ENCODE measurements at places on chromosomes 11 and 22.
A peak's percentile ranks its signal among the peaks of the same experiment; 100 is the strongest.

GRCh38 chr11:59271247-59271755 is 58.6 kb upstream of the MPEG1 start:
- DNase-seq = no peak

- no peak for DNase-seq
These were observed 191.2 kb upstream of the NCAM1 start for GRCh38 chr11:112770033-112770432.

DNA sequence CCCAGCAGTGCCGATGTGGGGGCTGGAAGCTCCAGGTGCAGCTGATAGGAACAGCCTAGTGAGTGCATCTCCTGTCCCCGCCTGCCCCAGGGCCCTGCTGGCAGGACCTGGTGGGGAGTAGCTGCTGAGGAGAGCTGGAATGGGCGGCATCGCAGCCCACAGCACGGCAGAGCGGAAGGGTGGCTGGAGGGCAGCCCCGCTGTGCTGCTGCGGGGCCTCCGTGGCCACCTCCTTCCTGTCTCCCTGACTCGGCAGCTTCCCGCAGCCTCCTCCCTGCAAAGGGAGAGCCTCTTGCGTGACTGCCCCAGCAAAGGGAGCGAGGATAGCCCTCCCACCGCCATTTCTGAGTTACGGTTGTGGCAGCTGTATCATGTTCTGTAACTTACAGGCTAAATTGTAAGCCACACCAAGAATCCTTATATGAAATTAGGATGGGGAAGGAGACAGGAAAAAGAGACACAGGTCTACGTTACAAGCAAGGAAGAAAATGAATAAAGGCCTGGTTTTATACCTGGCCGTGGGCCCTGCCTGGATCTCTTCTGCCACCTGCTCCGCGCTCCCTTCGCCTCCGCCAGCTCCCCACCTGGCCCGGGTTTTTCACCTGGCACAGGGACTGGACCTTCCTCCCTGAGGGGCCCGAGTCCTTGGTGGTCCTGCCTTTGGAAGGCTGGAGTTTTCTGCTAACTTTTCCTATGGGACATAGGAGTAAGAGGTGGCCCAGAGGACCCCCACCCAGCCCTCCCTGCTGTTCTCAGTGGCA is 10.0 kb downstream of the TPCN2 start:
- DNase-seq = no peak

GRCh38 chr11:109096266-109096665 is 325.7 kb upstream of the C11orf87 start:
- DNase-seq = no peak

- no peak for DNase-seq
These were observed 56.9 kb downstream of the PARVA start for GRCh38 chr11:12434325-12434654.

DNA sequence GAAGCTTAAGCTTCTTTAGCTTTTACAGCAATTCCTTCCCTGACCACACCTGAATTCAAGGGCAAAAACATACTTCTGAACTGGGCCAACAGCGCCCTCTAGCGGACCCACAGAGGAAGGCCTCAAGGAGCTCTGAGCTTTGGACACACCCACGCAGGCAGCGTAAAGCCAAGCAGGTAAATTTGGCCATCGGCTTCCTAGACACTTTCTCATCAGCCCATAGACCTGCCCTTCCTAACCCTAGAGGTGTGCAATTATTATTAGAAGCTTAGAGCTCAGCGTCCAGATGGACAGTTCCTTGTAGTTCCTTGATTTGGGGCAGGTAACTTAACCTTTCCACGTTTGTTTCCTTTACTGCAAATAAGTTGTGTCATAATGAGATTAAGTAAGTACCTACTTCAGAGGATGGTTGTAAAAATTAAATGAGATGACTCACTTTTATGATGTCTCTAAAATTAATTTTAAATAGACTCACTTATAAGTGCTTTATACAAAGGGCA is 25.7 kb upstream of the HMGXB4 start:
- peak; percentile 60 for DNase-seq

GRCh38 chr11:76838678-76839068 is 22.0 kb upstream of the ACER3 start:
- DNase-seq = no peak

DNA sequence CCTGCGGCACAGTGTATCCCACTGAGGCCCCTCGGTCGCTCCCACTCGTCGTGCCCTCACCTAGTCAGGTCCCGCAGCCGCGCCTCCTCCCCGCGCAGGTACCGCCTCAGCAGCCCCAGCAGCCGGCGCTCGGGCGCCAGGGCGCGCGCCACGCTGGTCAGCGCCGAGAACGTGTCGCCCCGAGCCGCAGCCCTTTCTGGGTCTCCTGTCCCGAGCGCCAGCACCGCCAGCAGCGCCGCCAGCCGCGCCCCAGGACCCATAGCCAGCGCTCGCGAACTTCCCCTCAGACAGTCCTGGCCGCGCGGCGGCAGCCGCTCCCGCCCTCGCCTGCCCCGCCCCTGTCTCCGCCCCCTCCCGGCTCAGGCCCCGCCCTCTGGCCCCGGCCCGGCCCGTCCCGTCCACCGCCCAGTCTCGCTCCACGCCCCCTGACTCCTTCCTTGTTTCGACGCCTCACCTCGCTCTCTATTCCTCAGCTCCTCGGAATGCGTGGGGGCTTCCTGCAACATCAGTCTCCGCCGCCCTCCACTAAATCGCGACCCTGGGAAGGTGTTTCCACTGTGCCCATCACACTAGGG is at the start of gene P4HA3:
Gene P4HA3 (minus strand): TSS at position 289 of the 575 bp plus-strand sequence. CDS start 29 bp downstream, at position 260.
- peak; percentile 32 for DNase-seq

- DNase-seq = no peak
These were observed 225.8 kb upstream of the NCAM1 start for GRCh38 chr11:112735470-112735869.

DNA sequence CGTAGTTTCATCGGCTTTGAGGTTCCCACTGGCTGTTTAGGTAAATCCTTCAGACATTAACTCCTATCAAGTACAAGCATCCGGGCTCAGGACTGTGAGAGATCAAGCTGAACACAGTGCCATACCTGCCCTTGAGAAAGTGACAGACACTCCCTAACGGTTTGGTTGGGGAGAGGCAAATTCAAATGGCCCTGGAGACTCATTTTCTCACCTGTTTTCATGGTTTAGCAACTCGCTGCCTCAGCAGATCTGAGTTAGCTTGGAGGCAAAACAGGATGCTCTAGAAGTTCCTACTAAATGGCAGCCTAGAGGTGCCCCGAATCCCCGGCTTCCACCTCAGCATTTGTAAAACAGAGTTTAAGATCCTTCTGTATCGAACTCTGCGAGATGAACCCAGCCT is 3.6 kb upstream of the FBXO3 start:
- DNase-seq = no peak

GRCh38 chr11:44977493-44977984 is 26.9 kb upstream of the TP53I11 start:
- no peak for DNase-seq

DNA sequence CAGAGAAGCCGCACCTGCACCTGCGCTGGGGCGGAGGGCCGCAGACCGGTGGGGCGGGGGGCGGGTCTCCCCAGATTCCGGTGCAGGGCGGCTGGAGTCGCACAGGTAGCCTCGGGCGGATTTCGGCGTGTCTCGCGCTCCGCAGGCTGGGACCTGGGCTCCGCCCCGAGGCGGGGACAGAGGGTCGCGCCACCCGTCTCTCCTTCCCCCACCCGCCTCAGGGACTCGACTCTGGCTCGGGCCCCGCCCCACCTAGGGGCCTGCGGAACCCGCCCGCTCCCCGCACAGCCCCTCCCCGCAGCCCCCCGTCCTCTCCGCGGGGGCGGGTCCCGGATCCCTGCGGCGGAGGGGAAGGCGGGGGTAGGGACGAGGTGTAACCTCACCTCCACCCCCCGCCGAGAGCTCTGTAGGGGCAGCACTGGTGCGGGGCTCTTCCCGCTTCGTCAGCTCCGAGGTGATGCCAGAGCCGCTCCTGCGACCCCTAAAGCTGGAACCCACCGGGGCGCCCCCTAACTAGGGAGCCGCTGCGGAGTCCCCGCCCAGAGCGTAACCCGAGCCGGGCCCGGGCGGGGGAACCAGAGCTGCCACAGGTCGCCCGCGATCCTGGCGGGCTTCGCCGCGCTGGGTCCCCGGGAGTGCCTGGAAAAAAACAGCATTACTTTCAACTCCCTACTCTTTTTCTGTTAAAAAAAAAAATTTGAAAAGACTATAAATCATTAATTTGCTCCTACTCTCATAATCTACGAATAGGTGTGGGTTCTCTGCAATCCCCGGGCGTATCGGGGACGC is at the start of gene SLC29A2:
Gene SLC29A2 (minus strand): TSS at position 134 of the 789 bp plus-strand sequence. CDS start 169 bp downstream, outside the sequence.
- DNase-seq = peak; percentile 79

GRCh38 chr11:95563173-95563572 is 226.4 kb downstream of the FAM76B start:
- DNase-seq = no peak

- no peak for DNase-seq
These were observed 5.6 kb downstream of the PVALB start for GRCh38 chr22:36811094-36811800.

- DNase-seq = no peak
These were observed 35.3 kb upstream of the FCHSD2 start for GRCh38 chr11:73177380-73177777.

DNA sequence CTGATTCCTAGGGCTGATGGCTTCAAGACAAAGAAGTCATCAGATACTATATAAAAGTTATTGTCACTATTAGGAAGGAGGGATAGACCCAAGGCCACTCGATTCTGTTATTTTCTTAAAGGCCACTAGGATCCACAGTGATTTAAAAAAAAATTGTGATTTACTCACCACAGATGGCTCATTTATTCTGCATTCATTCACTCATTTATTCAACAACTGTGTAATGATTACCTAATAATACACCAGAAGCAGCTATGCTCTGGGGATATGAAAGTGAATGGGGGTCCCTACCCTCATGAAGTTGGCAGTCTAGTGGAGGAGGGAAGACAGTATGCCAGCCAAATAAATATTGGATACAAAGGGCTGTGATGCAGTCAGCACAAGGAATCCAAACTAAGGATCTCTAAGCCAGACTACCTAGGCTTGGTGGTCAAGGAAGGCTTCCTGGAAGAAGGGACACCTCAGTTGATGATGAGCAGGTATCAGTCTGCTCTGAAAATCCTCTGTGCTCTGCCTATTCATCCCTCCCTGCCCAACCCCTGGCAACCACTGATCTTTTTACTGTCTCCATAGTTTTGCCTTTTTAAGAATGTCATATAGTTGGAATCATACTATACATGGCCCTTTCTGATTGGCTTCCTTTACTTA is 110.5 kb downstream of the NAT10 start:
- DNase-seq = no peak

DNA sequence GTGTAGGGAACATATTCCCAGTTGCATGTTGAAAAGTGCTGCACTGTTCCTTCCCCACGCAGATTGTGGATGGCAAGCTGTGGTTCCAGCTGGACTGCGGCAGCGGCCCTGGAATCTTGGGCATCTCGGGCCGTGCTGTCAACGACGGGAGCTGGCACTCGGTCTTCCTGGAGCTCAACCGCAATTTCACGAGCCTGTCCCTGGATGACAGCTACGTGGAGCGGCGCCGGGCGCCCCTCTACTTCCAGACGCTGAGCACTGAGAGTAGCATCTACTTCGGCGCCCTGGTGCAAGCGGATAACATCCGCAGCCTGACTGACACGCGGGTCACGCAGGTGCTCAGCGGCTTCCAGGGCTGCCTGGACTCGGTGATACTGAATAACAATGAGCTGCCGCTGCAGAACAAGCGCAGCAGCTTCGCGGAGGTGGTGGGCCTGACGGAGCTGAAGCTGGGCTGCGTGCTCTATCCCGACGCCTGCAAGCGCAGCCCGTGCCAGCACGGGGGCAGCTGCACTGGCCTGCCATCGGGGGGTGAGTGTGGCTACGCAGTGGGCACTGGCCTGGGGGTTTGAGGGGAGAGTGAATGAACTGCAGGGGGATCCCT is 102.7 kb upstream of the MTNR1B start:
- DNase-seq = no peak

DNA sequence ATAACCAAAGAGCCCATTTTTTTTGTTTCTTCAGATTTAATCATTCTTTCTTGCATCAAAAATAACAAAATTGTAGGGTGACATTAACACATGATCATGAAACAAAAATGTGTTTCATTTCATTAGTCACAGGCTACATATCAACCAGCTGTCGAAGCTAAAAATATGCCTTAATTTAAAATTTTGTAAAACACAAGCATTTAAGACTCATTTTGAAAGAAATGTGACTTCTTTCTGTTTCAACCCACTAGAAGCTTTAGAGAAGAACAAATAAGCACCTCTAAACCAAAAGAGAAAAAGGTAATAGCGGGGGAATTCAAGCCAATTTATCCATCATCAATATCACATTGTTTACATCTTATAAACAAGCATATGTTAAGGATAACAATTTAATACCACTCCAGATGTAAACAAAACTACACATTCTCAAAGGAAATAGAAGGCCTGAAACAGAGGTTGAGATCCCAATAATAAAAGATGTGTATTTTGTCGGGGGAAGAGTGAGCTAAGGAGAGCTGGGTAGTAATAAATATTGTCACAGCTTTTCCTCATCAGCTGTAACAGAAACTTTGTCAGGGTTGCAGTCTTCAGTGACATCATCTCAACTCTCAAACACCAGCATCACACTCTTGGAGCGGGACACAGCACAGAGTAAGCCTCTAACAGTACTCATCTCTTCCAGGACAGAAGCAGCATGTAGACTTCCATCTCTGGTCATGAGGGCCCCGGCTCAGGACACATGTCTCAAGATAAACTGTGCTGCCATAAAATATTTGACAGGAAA is 42.0 kb downstream of the ALG9 start:
- no peak for DNase-seq

DNA sequence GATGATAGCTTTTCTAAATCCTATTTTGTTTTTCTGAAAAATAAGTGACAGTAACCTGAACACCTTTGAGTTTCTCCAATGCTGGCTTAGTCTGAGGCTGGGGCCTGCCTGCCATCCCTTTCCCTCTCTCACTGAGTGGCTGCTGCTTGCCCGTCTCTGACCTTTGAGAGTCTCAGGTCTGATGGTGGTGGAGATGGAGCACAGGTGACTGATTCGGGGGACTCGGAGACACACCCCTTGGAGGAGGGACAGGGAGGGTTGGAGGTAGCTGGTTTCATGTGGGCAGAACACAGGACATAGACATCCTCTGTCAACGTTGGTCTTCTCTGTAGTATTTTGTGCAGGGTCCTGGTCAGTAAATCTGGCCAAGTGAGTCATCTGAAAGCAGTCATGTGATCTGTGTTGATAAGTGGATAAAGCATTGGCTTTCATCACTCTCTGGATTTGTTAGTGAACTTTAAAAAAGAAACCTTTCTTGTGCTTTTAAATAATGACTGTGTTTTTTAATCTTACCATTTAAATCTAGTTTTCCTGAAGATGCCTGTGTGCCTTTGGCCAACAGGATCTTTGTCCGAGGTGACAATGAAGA is 47.1 kb upstream of the CLDN5 start:
- DNase-seq = no peak

DNA sequence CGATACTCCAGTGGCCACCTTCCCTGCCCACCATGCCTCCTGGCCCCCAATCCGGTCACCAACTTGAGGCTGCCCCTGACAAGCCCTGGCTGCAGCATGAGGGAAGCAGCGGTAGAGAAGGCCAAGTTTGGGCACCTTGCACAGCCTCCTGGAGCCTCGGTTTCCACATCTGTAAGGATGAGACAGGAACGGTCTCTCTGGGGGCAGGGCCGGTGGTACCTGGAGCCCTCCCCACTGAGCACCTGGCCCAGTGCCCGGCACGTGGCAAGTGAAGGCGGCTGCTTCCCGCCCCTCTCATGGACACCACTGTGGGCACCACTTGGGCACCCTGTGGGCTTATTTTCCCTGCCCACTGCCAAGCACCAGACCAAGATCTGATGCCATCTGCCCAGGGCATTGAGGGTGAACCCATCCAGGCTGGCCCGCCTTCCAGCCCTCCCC is 77.8 kb downstream of the CDKN1C start:
- DNase-seq = no peak
